ENCODE measurements at places on chromosomes 2 and 18.

DNA sequence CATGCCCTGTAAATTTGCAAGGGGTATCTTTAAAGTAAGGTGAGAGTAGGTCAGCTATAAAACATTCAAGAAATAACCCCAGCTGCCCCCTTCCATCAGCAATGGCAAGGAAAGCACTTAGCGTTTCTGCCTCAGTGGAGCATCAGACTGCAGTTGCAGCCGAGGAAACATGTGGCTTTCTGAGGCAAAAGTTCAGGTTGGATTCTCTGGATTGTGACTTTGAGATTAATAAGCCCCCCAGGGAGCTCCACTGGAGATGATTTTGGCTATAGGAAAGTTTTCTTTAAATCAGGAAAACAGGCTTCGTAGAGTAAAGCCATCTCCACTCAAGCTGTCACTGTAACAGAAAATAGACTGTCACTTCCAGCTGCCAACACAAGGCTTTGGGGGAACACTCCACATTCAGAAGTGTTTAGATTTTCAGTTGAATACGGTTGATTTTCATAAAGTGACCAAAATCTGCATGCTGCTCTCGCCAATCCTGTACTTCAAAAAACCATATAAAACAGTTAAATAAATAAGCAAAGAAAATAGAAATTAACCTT is 15.3 kb upstream of the RIT2 start:
- DNase-seq = no peak

GRCh38 chr2:60502144-60502543 is 51.3 kb downstream of the BCL11A start:
- DNase-seq = no peak

DNA sequence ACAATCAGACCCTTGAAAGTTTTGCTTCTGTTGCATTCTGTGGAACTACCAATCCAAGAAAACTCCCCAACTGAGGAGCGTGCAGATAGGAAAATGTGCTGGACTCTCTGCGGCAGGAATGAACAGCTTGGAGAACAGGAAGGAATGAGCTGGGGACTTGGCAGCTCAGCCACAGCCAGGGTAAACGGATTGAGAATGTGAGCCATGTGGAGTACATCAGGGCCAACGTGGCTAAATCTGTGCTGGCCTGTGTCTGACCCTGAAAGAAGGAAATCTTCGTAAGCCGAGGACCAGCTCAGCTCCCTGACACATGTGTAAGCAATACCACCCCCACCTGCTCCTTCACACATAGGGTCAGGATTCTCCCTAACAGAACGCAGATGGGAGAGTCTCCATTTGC is 1023.7 kb downstream of the BCL11A start:
- DNase-seq = no peak

- DNase-seq = no peak
Measured at GRCh38 chr2:133334923-133335322, 233.3 kb downstream of the NCKAP5 start.

DNA sequence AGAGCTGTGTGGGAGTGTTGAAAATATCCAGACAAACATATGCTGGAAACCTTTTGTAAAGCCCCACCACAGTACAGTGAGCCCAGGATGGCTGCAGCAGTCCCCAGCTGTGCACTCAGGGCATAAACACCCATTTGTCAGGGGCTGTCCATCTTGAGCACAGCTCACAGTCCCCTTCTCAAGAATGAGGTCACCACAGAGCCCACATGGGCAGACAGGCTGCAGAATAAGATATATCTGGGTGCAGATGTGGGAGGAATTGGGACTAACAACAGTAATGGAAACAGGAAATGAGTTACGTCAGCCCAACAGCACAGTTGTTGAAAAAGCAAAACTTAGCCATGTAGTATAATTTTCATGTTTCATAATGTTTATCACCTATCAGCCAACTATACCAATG is 219.6 kb downstream of the ETAA1 start:
- peak; percentile 1 for DNase-seq

- DNase-seq = no peak
Measured at GRCh38 chr18:75392226-75392578, 35.3 kb downstream of the SMIM21 start.

- peak; percentile 33 for DNase-seq
Measured at GRCh38 chr18:56748698-56749268, 97.6 kb downstream of the WDR7 start.

GRCh38 chr2:11525762-11526161 is 8.1 kb upstream of the GREB1 start:
- DNase-seq = no peak

Data from GM12865 (cell line).